ENCODE measurements at places on chromosomes 7 and 10.

DNA sequence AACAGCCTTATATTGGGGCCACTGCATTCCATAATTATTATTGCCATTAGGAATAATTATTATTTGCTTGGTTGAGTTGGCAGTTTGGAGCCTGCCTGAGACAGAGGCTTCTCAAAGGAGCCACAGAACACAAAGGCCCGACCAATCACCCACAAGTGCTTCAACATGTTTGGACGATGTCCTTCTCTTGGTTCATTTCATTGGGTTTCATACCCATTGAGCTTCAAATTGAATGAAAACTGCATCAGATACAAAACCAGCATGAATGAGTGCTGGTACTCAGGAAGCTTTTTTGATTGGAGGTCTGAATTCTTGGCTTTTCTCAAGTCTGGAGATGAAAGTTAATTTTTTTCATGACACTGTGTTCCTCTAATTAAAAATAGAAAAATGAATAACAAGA, 168.3 kb downstream of the CREB5 start:
- no peak for DNase-seq

- no peak for DNase-seq
Measured at GRCh38 chr10:123517426-123517825, 148.7 kb upstream of the GPR26 start.

DNA sequence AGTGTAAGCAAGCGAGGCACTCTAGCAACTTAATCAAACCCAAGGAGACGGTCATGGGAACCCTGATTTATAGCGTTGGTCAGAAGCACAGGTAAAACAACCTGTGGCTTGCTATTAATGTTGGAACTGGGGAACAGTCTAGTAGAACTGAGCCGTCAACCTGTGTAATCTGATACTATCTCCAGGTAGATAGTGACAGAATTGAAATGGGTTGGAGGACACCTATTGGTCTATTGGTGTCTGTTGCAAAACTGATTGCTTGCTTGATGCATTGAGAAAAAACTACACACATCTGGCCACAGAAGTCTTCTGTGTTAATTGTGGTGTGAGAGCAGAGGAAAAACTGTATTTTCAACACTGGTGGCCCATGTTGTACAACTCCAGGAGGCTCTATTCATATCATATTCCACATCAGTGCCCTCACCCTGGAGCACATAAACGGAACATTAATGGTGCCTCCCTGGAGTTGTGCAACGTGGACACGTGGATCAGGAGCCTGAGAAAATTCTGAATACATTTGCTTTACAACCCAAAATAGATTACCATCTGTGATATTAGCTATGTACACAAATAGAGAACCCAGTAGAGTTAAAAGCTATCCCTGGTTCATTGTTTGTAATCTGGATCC, 112.2 kb downstream of the MYO3A start:
- DNase-seq, result no peak

GRCh38 chr10:125494651-125495239, 188.2 kb downstream of the TEX36 start:
- DNase-seq, result no peak
